ENCODE measurements at places on chromosomes 7 and 10.

DNA sequence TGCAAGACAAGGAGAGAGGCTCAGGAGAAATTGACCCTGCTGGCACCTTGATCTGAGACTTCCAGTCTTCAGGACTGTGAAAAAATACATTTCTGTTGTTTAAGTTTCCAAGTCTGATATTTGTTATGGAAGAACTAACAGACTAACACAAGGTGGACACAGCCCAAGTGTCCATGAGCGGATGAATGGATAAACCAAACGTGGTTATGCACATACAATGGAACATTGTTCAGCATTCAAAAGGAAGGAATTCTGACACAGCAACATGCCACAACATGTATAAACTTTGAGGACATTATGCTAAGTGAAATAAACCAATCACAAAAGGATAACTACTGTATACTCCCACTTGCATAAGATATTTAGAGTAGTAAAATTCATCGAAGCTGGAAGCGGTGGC lies 76.5 kb downstream of the FAM13C start:
- no peak for DNase-seq

DNA sequence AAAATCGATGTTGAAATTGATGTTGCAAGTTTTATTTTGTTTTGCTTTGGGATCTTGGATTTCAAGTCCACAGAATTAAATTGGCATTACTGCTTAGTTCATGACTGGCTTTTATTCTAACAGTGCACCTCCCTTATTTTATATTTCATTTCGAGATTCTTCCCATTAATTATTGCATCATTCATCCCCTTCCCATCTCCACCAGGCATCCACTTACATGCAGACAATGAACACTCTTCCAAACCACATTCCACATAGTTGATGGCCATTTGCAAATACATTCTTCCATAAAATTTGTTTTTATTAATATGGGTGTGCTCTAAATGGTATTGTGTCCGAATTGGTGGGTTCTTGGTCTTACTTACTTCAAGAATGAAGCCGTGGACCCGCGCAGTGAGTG lies 15.6 kb upstream of the SCIN start:
- no peak for DNase-seq

DNA sequence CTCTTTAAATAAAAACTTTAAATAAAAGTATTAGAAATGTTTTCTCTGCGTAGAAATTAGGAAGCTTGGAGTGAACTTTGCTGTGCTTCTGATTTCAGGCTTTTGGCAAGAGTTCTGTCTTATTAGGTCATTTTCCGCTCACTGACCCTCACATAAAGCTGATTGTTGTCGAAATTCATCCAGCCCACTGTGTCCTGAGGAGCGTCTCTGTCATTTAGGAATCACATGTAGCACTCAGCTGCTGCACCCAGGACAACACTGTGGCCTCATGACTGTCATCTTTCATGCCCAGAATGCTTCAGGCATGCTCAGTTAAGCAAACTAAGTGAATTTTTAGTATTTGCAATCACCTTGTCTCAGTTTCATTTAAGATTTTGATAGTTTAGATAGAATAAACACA lies 57.8 kb upstream of the MSRB2 start:
- DNase-seq = no peak

- DNase-seq = no peak
Observed at GRCh38 chr7:155217634-155218033, 80.0 kb upstream of the INSIG1 start.

DNA sequence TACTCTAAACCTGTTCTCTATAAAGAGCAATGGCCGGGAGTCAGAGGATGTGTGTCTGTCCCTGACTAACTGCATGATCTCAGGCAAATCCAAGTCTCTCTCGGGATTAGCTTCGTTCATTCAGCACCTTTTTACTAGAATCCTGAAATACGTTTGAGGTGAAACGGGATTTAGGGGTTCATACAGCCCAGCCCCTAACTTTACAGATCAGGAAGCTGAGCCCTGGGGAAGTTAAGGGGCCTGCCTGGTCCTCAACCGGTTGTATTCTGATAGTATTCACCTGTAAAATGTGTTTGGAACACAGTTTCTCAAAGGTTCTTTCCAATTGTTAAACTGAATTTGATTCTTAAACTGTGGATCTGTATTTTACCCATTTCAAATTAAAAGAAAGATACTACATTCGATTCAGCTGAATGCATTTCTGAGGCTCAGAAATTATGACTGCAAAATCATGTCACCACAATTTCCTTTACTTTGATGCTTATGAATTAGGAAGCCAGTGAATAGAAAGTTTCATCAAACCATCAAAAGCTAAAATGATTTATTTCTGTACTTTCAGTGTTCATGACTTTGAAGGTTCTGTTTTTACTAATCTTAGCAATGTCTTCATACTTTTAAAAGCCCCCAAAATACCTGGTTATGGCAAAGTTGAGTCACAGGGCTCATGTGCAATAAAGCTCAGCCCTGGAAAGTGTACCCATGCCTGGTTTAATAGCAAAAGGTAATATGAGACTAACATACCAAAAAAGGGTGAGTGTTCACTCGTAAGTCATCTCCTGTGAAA lies 28.9 kb upstream of the EZH2 start:
- DNase-seq = no peak

DNA sequence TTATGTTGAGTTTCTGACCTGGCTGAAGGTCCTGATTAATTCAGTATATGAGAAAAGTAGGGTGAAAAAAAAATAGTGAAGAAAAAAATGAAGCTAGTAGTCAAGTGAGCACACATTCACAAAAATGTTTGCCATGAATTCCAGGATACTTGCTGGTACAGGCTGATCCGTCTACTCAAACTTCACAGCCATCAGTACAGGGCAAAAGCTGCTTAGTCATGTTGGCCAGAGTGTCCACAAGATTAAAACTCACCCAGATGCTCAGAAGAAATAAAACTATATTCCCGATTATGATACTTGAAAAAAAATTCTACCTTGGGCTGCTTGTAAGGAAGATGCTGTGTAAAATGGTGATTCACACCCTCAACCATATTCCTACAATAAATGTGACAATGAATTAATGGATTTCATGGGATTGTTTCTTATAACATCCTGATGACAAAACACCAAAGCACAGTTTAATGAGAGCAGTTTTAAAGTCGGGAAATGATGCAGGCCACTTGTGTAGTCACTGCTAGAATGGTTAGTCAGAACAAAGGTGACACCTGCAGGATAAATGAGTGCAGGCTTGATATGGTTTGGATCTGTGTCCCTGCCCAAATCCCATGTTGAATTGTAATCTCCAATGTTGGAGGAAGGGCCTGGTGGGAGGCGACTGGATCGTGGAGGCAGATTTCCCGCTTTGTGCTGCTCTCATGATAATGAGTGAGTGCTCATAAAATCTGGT lies 49.2 kb upstream of the ANKRD1 start:
- DNase-seq = no peak

- DNase-seq = no peak
Observed at GRCh38 chr10:103439776-103440175, 12.4 kb downstream of the CALHM2 start.

GRCh38 chr7:95715274-95715673 lies 57.1 kb upstream of the DYNC1I1 start:
- no peak for DNase-seq

- no peak for DNase-seq
Observed at GRCh38 chr7:101174322-101174854, 5.7 kb downstream of the NAT16 start.

DNA sequence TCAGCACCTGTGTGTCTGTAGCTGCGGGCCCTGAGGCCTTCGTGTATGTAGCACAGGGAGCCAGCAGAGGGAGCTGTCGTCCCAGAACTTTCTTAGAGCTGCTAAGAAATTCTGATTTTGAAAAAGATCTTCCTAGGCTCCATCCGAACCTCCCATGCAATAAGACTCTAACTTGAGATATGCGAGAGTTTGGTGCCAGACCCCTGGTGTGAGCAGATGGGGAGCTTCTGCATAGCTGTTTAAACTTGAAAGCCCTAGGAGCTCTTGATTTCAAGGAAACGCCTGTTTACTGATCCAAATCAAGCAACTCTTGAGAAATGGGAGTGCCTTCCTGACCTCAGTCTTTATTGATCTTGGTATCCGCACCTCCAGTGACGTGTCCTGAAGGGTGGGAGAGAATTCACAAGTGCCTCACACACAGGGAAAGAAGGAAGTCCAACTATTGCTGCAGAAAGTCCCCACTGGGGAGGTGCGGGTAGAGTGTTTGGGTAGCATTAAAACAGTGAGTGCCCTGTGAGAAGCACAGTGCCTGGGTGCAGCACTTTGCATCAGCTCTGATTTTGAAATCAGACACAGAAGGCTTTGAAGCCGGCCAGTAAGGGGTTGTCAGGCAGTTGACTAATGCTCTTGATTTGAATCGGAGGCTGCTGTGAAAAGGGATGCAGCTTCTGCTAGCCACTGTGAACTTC lies 66.4 kb upstream of the STRIP2 start:
- DNase-seq = peak; percentile 65

DNA sequence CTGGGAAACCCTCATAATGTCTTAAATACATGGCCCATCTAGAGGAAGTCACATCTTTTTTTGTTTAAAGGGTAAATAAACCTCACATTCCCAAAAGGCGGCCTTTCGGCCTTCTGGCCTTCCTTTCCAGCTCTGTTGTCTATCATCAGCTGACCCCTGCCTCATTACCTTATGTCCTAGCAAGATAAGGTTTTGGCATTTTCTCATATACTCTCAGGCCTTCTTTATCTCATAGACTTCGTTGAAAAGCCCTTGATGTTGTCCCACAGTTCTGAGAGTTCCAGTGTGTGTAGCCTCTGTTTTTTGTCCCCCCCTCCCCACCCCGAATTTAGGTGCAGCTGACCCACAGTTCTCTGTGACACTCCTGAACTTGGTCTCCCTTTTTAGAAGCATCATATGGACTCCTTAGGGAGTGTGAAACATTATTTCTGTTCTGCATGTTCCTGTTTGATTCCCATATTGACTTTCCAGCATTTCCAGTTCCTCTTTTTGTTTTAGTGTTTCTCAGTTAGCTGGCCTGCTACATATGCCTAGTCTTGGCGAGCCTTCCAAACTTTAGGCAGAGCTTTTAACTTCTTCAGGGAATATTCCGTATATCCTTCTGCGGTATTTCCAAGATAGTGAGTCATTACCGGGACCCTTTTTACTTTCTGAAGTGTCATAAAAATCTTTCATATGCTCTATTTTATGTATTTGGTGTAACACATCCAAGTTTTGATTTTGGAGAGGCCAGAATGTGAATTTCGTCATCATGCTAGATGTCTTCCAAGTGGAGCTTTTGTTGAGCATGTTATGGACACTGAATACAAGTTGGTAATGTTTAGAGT lies 138.5 kb downstream of the LRRC4 start:
- DNase-seq = no peak

Measured in NCI-H1092 (cell line).